ENCODE measurements at places on chromosomes 1 and 21.
A peak's percentile ranks its signal among the peaks of the same experiment; 100 is the strongest.

- DNase-seq: no peak
These were observed 85.6 kb upstream of the KCNA3 start for GRCh38 chr1:110760321-110760720.

- no peak for DNase-seq
These were observed 33.7 kb downstream of the PRDM15 start for GRCh38 chr21:41845310-41846032.

- DNase-seq: no peak
These were observed 35.8 kb downstream of the LAMC1 start for GRCh38 chr1:183058851-183059502.

DNA sequence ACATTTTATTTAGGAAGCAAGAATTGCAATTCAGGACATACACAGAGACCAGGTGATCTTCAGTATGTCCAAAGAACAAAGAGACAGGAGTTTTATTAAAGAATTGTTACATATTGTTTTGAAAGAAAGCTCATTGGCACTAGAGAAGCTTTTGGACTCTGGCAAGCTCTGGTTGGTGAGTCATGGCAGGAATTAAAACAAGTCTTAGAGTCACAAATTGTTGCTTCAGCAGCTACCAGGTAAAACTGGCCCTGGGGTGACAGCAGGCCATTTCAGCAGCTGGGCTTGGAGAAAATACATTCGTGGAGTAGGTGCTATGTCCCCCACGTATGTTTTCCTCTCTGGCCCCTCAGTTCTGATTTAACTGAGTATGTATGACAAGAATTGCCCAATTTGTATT is 58.8 kb downstream of the MAP3K21 start:
- DNase-seq: no peak

GRCh38 chr1:77193951-77194350 is 25.3 kb downstream of the PIGK start:
- DNase-seq: no peak

DNA sequence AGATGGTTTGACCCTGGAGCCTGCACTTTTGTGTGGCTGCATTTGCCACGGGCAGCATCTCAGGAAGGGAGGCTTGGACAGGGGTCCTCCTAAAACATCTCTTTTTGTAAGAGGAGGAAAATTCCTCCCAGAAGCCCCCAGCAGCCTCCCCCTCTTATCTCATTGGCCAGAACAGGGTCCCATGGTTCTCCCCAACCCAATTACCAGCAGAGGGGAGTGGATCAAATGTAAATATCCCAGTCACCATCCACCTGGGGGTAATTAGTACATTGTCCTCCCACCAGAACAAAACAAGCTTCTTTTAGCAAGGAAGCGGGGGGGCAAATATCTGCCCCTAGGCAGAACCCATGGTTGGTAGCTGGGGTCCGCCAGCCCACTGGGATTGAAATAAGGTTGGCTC is 44.7 kb upstream of the TENT5B start:
- no peak for DNase-seq

- DNase-seq: peak; percentile 30
These were observed 11.9 kb downstream of the PIGV start for GRCh38 chr1:26799479-26800142.

DNA sequence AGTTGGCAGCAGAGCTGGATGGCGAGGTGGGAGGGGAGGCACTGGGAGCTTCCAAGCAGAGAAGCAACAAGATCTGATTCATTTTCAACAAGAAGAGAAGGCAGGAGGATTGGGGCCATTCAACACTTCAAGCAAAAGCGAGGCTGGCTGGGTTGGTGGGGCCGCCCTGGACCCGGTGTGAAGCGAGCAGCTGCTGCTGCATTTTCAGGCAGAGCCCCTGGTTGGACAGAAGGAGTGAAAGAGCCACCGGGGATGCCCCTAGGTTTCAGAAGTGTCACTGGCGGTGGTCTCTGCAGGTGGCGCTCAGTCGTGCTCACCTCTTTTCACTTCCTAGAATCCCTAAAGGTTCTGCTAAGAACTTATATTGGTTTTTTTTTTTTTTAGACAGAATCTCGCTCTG is 18.0 kb downstream of the SLC2A7 start:
- no peak for DNase-seq

DNA sequence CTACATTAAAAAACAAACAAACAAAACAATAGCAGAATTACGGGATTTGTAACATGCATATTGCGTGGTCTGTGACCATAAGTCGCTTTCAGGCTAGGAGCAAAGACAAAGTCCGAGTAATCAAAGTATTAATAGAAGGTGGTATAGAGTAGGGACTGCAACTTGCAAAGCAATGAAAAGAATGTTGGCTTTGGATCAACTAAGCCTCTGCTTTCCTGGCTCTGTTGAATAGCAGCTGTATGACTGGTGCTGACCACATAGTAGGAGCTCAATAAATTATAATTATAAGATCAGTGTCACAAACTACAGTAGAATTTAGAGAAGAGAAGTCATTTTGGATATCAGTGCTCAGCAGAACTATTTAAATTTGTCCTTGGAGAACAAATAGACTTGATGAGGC is 586.4 kb downstream of the DPYD start:
- DNase-seq: no peak

DNA sequence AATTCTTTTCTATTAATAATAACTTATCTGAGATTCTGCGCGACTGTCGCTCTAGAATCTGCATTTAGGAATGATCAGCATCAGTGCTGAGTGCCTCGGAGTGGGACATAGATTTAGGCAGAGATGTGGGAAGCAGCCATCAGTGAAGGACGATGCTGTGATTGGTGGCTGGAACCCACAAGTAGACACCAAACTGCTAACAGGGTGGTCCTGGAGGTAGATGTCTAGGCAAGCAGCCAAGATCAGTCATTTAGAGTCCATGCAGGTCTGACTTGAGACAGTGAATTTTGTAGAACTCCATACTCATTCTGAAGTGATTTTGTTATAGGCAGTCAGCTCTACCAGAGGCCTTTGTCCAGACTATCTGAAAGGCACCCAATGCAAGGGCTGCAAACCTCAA is 51.8 kb upstream of the LYST start:
- no peak for DNase-seq

DNA sequence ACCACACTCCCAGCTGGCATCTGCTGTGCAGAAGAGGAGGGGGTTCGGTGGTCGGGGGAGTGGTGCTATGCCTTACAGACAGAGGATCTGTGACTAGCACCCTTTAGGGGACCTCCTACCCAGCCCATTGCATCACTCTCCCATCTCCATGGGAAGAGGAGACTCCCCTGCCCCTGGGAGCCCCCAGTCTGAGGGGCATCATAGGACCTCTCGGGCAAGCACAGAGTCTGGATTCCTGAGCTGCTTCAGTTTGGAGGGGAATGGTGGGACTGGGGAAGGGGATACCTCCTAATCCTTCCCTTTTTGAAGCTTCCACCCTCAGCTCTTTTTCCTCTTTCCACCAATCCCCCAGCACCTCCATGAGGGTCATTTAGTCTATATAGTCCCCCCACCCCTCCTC is 1.4 kb downstream of the INSRR start:
- no peak for DNase-seq

GRCh38 chr1:230145505-230145899 is 78.5 kb downstream of the GALNT2 start:
- no peak for DNase-seq

- no peak for DNase-seq
These were observed 1.7 kb downstream of the DHCR24 start for GRCh38 chr1:54885237-54885679.

DNA sequence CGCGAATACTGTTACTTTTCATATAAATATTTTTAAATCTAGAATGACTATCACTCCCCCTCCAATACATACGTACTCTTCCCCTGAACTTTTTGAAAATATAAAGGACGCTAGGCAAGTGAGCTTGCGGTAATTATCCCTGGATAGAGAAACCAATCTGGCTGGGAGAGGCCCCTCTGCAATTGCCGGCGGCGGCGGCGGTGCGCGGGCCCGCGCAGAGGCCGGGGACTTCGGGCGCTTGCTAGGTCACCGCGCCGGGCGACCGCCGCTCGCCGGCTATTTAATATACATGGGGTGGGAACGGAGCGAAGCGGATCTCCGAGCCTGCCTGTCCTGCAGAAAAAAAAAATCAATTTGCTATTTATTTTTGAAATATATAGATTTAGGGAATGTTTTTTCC is 416.3 kb upstream of the ESRRG start:
- DNase-seq: no peak

- DNase-seq: no peak
These were observed 15.1 kb upstream of the KLF17 start for GRCh38 chr1:44103270-44104131.

GRCh38 chr1:97200595-97200994 is 479.0 kb downstream of the PTBP2 start:
- no peak for DNase-seq

- no peak for DNase-seq
These were observed 40.7 kb upstream of the BCAR3 start for GRCh38 chr1:93722081-93723031.

- peak; percentile 59 for DNase-seq
These were observed 1.0 kb upstream of the DCAF6 start for GRCh38 chr1:167935216-167936067.

- DNase-seq: peak; percentile 99
These were observed at the start of the genes DNAI4 and MIER1 for GRCh38 chr1:66924756-66925557. TSS of gene DNAI4 (minus strand) at chr1:66924856. CDS start at chr1:66924831, 25 bp downstream. TSS of gene MIER1 (plus strand) at chr1:66924990. CDS start at chr1:66925029, 39 bp downstream.

GRCh38 chr21:37429356-37429755 is 62.8 kb downstream of the DYRK1A start:
- no peak for DNase-seq

DNA sequence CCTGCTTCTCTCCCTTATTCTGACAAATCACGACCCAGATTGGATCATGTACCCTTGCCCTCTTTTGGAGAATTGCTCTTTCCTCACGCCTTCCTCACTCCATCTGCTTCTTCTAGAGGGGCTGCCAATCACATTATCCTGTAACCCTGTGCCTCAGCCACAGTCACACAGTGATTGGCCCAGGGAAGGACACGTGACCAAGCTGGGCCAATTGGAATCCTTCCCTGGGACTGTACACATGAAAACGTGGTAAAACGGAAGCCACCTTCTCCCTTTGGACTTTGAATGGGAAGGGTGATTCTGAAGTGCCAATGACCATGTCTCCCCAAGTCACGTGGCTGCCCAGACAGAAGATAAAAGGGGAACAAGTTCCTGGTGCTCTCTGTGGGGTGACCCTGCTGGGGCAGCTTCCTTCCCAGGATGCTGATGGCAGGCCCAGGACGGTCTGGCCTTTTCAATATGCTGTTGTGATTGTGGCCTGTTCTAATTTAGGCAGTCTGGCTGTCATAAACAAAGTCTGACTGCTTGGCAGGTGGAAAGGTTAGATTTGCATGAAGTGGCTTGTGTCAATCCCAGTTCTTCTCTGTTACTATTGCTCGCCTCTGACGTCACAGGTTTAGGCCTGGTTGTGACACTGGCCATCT is 92.9 kb downstream of the UBIAD1 start:
- DNase-seq: no peak

DNA sequence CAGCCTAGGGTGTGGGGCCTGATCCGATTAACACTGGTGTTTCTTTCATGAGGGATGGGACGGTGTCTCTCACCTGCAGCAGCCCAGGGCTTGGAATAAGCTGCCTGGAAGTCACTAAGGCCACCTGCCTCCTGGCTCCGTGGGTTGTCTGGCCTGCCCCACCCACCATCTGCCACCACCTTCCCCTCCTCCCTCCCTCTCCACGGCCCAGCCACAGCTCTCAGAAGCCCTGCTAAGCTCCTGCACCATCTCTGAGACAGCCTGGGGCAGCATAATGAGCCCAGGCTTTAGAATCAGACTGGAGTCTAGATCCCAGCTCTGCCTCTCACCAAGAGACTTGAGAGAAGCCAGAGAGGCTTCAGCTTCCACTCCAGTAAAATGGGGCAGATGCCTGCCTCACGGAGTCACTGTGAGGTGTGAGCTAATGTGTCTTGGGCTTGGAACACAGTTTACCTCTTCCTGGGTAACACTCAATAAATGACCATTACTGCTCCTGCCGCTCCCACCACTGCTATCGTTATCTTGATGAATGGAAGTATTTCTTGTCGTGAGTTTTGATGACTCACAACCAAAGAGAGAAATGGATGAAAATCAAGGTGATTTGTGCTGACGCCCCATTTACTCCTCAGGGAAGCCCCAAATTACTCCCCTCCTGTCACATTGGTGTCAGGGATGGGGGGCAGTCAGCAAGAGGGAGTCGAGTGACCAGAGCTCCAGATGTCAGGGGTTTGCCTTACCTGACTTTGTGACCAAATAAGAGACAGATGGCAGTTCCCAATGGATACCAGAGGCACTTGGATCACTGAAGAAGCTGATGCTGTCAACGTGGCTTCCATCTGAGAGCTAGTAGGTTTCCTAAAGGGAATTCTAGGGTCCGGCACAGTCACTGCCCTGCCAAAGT is 23.5 kb upstream of the C1QA start:
- DNase-seq: no peak

GRCh38 chr1:51612447-51612961 is 4.4 kb upstream of the OSBPL9 start:
- DNase-seq: no peak

DNA sequence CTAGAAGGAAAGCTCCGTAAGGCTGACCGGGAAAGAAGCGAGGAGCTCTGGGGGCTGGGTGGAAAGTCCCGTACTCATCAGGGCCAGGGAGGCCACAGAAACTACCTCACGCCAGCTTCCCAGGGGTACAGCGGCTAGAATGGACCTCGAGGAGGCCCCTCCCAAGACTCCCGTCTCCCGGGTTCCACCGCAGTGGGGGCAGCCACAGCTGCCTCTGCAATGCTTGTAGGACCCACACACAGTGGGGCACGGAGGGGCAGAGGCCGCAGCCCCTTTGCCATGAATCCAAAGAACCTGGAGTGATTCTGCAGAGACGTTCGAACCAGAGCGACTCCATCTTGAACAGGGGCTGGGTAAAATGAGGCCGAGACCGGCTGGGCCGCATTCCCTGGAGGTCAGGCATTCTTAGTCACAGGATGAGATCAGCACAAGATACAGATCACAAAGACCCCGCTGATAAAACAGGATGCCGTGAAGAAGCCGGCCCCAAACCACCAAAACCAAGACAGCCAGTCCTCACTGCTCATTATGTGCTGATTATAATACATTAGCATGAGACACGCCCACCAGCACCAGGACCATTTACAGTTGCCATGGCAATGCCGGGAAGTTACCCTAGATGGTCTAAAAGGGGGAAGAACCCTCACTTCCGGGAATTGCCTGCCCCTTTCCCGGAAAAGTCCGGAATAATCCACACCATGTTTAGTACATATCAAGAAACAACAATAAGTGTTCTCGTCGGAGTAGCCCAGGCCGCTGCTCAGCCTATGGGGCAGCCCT is 1.6 kb upstream of the ANKRD65 start:
- DNase-seq: no peak

DNA sequence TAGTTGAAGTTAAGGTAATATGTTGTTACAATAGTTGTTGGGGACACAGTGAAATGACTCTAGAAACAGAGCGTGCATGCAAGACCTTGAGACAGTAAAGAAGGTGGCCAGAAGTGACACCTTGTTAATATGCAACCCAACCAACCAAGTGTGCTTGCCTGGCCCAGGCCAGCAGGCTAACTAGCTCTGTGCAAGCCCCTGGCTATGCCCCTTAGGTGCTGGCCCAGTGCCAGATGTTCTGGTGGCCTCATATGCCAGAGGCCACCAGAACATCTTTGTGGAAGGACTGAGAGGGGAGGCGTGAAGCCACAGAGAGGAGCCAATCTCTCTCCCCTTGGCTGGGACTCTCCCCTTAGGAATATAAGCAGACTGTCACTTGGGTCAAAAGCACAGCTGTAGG is 111.2 kb upstream of the JUN start:
- DNase-seq: no peak

GRCh38 chr1:88890131-88890530 is 1.2 kb downstream of the GTF2B start:
- no peak for DNase-seq

Data from activated CD4-positive, alpha-beta memory T cell treated with anti-CD3 and anti-CD28 coated beads, Interleukin-2, amount 10 ng/mL, durations not matched to agents 7 days and 5 days (primary cell).